ENCODE measurements at places on chromosomes 2 and 18. TPM values are rescaled to one million over a fixed set of nuclear protein-coding genes. Genes with fewer than 3 reads are reported as not detected.

The LAPTM4A gene
- total RNA-seq, result 209 TPM

The CYS1 gene
- 9.1 TPM for total RNA-seq

The YES1 gene
- 23.5 TPM for total RNA-seq

The HOXD4 gene
- total RNA-seq, result 0.17 TPM

The STAT4 gene
- total RNA-seq, result 3.1 TPM

The GALR1 gene
- total RNA-seq, result not detected

GRCh38 chr2:106282462-106283170 is 88.5 kb upstream of the UXS1 start:
- no peaks in the 10 kb centered on the region for H3K36me3 ChIP-seq
- H3K27ac ChIP-seq, result no peak overlapping the region
- no peaks in the 10 kb centered on the region for H3K27me3 ChIP-seq
- DNase-seq, result no peak

- no peaks in the 10 kb centered on the region for H3K27me3 ChIP-seq
- H3K4me1 ChIP-seq, result no peaks in the 10 kb centered on the region
- DNase-seq, result no peak
- H3K4me3 ChIP-seq, result no peak overlapping the region
These were observed 36.0 kb upstream of the TTC27 start for GRCh38 chr2:32591669-32592463.

- H3K27me3 ChIP-seq, result no peaks in the 10 kb centered on the region
- H3K4me3 ChIP-seq, result no peak overlapping the region
- H3K4me1 ChIP-seq, result no peaks in the 10 kb centered on the region
- DNase-seq, result no peak
- H3K27ac ChIP-seq, result no peak overlapping the region
These were observed 44.4 kb downstream of the TFPI start for GRCh38 chr2:187509667-187510417.

DNA sequence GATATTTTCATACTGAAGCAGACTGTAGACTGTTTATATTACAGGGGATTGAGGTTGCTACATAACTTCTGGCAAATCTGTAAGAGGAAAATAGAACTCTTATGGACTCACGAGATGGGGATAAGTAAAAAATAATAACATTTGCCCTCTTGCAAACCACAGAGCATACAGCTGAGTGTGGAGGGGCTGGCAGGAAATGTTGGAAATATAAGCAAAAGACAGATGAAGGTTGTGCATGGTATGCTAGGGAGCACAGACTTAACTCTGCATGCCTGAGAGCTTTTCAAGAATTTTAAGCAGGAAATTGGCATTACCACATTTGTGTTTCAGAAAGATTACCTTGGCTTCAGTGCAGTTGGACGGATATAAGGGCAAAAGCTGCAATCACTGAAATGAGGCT is 411.1 kb downstream of the RAD51AP2 start:
- no peaks in the 10 kb centered on the region for H3K27me3 ChIP-seq
- no peak overlapping the region for H3K27ac ChIP-seq
- no peak overlapping the region for H3K4me3 ChIP-seq

Measured in heart left ventricle (tissue), 16 donors.